ENCODE measurements at places on chromosomes 1 and 21.

DNA sequence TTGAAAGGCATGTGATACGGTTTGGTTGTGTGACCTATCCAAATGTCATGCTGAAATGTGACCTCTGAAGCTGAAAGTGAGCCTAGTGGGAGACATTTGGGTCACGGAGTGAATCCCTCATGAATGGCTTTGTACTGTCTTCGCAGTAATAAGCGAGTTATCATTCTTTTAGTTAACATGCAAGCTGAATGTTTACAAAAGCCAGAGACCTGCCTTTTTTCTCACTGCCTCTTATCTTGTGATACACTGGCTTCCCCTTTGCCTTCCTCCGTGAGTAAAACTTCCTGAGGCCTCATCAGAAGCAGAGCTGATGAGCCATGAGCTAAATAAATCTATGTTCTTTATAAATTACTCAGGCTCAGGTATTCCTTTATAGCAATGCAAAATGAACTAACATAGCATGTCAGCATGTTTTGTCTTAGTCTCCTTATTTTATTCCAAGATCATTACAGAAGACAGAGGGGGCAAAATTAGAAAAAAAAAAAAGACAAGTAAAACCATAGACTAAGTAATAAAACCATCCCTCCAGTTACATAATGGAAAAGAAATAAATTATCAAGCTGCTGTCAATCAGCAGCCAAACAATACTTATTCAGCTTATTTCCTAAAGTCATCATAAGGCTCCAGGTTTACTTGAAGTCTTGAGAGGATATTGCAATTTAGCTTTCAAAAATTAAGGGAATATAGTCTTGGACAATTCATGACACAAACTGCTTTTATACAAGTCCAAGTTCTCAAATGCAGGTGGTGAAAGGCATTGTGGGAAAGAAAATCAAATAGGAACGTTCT, 12.1 kb downstream of the RGS18 start:
- no peak for DNase-seq

GRCh38 chr1:84398175-84399155, at the start of gene DNASE2B:
TSS of gene DNASE2B (plus strand) at chr1:84398484. CDS start at chr1:84398565, 81 bp downstream.
- no peak for DNase-seq

DNA sequence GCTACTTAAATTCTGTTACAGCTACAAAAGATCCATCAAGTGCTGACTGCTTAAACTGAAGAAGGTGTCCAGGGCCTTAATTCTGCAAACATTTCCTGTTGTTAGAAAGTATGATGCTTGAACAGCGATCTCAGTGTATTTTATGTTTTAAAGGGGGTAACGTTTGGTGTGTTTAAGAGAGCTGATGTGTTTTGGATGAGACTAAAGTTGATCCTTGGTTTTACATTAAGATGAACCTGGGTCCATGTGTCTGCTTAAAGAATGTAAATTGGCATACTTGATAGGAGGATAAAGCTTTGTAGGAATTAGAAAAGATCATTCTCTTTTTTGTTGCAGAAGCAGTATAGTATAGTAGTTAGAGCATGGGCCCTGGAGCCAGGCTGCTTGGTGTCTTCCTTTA, 3.6 kb downstream of the IER5 start:
- no peak for DNase-seq

GRCh38 chr21:16841975-16842695, 670.7 kb upstream of the CXADR start:
- no peak for DNase-seq

DNA sequence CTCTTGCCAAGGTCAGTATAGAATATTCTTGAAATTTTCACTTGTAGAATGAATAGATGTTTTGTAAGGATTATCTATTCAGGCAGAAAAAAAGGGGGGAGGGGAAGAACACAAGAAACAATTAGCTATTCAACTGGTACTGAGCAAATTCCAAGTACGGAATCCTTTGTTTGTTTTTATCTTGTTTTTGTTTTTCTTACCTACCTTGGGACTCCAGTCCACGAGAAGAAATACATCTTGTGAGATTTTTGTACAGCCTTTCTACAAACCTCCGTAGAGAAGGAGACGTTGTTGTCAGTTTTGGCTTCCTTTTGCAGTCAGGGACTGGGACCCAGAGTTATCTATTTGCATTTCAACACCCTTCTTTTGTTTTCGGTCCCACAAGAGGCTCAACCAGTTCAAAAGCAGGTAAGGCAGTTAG, 36.0 kb downstream of the ZNF281 start:
- DNase-seq, result no peak

- DNase-seq, result no peak
Observed at GRCh38 chr1:168689726-168690602, 39.0 kb downstream of the DPT start.

- no peak for DNase-seq
Observed at GRCh38 chr1:172993640-172994039, 57.1 kb downstream of the TNFSF18 start.

- no peak for DNase-seq
Observed at GRCh38 chr1:27567971-27568299, 36.0 kb downstream of the AHDC1 start.
